SIG-M5 (cell line): ENCODE measurements at places on chromosomes 3 and 15.

DNA sequence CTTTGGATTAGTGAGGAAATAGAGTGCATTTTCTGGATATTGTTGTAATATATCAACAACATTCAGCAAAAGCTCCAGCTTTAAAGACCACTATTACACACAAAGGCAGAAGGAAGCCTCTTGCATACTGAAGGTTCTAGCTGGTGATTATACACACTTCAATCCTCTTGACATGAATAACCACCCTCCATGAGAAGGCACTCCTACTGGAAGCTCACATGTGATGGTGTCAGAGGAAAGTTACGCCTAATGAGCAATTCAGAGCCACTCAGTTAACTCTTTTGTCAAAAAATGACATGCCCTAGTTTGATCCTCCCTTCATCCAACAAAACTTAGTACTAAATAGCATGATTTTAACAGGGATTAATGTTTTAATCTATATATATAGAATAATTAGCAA lies 124.6 kb upstream of the LYSMD4 start:
- DNase-seq: no peak

DNA sequence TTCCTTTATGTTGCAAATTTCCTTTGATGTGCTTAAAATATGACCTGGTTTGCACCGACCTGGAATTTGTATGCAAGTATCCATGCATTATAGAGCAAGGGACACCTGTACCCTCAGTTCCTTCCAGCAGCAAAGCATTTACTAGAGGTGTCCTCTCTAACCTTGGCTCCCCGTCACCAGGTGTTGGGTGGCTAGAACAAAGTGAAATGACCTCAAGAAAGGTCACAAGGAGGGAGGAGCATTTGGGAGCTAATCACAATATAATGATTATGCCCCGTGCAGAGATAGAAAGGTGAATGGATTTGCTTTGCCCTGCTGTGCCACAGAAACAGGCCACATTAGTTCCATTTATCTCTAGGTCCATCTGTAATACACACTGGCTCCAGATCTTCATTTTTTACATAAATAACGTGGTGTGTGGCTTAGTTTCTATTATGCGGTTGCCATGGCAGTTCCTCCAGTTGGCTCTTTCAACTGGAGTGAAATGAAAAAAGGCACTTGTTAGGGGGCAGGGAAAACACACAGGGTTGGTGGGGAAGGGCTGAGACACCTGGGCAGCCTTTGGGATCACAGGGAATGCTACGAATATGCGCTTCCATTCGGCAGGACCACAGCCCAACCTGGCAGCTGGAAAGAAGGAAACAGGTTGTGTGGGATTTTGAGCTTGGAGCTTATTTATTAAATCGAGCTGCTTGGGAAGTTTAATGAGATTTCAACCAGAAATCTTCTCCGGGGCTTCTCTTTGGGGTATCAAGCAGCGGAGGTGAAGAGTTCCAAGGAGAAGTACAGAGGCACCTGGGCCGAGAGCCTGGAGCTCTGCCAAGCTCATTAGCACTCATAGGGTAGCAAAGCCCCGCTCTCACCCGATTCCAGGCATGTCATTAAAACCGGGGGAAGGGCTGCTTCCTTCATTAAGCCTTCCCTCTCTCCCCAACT lies 233.5 kb upstream of the ST8SIA2 start:
- no peak for DNase-seq

- DNase-seq: no peak
Observed at GRCh38 chr3:42539871-42540714, 37.6 kb downstream of the VIPR1 start.

- DNase-seq: no peak
Observed at GRCh38 chr15:83855956-83856355, 202.0 kb downstream of the ADAMTSL3 start.

- DNase-seq: no peak
Observed at GRCh38 chr3:63576846-63577245, 75.6 kb upstream of the SNTN start.

GRCh38 chr15:90344662-90345061 lies 7.4 kb upstream of the ZNF774 start:
- no peak for DNase-seq

GRCh38 chr15:50909010-50909317 lies 481 bp downstream of the AP4E1 start:
- DNase-seq: no peak
